ENCODE measurements at places on chromosomes 7 and 10. TPM values are rescaled to one million over a fixed set of nuclear protein-coding genes. Genes with fewer than 3 reads are reported as not detected.

- DNase-seq, result peak; percentile 44
These were observed 256.2 kb upstream of the CACNA2D1 start for GRCh38 chr7:82699773-82700186.

DNA sequence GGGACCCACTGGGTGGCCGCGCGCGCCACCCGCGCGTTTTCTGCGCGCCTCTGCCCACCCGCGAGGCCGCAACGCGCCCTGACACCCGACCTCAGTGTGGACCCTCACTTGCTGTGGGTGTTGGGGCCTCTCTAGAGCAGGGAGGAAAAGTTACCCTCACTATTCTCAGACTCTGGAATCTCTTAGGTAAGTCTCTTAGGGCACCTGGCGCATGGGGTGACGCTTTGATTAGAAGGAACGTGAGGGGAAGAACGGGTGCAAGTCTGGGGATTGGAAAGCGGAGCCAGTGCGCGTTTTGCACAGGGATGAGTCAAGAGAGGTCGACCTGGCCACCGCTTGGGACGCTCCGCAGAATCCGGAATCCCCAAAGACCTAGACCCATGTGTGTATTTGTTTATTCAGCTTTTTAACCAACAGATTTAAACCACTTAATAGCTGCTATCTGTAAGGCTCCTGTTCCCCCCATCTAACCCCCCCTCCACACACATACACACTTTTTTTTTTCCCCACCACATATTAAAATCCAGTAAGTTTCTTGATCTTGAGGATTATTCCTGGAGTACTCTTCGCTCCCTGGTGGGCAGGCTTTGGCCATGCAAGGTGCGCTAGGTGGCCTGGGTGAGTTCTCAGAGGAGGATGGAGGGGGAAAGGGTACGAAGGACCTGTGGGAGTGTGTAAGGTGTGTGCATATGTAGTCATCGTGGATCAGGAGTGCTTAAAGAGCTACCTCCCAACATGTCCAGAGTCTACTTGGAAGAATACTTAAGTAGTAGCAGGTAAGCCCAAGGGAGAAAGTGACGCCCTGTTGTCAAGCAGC, 169.1 kb upstream of the PPP1R3A start:
- DNase-seq, result no peak

DNA sequence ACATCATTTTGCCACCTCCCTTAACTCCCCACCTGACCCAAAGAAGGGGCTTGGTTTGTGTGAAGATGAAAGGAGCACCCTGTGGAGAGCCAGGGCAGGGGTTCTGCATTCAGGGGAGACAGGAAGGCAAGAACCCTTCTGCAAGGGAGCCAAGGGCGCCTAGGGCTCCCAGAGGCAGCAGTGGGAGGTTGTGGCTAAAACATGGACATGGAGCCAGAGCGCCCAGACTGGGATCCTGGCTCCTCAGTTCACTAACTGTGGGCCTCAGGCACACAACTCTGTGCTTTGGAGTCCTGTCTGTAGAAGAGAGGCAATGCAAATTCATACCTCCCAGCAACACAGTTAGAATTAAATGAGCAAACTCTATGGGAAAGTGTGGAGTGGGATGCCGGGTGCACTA, 123.1 kb upstream of the MACROH2A2 start:
- no peak for DNase-seq

DNA sequence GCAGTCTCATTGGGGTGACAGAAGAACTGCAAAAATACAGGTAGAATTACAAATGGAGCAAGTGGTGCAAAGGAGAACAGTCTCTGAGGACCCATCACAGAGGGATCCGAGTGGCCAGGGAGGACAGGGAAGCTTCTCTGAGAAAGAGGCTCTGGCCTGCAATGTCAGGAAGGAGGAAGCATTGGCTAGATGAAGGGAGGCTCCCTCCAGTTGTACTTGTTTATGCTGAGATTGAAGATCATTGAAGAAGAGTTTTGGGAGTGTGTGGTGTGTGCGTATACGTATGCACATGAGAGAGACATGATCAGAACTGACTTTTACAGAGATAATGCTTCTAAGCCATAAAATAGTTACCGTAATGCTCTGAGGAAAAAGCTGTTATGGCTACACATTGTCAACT, 274.7 kb upstream of the FZD8 start:
- no peak for DNase-seq

DNA sequence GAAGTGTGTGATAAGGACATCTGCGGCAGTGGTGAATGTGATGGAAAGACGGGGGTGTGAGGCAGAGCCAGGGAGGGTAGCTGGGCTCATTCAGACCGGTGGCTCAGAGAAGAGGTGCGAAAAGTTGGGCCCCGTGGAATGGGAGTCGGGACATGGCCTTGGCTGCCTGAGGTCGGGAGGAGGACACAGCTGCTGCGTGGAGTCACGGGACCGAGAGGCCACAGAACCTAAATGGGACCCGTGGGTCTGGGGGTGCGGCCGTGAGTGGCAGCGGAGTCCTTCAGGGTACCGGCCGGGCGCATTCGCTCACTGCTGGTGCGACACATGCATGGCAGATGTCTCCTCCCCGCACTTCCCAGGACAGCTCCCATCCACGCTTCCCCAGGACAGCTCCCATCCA, 22.9 kb upstream of the LARP4B start:
- DNase-seq, result no peak

GRCh38 chr10:128859738-128860386, 607.2 kb upstream of the MGMT start:
- peak; percentile 63 for DNase-seq

DNA sequence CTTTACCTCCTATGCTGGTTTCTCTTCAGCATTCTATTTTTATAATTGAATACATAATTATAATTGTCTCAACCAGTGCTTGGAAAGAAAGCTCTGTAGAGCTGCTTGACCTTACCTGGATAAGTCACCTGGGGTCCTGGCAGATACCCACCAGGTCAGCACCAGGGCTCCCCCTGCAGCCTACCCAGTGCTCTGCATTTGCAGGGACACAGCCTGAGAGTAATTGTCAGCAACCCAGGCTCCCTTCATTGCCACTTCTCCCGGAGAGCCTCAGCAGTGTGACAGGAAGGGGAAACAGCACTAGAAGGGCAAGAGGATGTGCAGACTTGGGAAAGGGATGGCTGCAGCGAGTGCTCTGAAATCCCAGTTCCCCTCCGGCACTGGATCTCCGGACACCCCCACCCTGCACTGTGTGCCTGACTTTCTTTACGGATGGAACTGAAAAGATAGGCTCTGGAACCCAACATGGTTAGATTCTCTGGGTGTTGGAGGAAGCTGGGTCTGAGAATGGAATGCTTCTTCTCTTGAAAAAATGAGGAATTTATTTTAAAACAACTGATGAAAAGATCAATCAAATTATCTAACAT, 11.4 kb upstream of the PAX4 start:
- DNase-seq, result peak; percentile 35

Gene ATRNL1
- total RNA-seq, result not detected

Gene CPXM2
- total RNA-seq, result not detected

- no peak for DNase-seq
These were observed 203.7 kb downstream of the SORCS1 start for GRCh38 chr10:106960812-106961211.

GRCh38 chr10:126090443-126090842, 194.1 kb downstream of the FANK1 start:
- no peak for DNase-seq

Gene TLX1
- not detected for total RNA-seq

Gene FOXI2
- not detected for total RNA-seq

DNA sequence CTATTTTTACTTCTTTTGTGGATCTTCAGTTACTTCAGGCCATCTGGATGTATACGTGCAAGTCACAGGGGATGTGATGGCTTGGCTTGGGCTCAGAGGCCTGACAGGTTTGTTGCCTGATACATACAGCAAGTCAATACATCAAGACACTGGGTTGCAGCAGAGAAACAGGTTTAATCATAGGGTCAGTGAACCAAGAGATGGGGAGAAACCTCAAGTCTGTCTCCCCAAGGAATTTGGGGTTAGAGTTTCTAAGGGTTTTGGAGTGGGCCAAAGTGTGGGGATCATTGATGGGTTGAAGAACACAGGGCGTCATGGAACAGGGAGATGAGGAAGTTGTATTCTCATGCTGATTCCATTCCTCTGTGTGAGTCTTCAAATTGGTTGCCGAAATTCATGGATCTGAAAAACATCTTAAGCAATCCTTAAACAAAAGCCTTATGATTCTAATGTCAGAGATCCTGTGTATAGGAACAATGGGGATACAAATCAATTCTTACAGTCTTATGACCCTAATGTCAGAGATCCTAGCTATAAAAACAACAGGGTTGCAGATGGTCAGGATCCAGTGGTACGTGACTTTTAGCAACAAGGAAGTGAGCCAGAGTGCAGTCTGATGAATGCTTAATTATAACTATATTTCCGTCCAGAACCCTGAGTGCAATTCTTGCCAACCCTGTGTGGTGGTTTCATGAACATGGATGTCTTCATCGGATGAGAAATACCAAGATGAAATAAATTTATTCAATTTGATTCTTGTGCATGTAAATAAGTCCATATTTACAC, 18.9 kb downstream of the OTUD1 start:
- no peak for DNase-seq

DNA sequence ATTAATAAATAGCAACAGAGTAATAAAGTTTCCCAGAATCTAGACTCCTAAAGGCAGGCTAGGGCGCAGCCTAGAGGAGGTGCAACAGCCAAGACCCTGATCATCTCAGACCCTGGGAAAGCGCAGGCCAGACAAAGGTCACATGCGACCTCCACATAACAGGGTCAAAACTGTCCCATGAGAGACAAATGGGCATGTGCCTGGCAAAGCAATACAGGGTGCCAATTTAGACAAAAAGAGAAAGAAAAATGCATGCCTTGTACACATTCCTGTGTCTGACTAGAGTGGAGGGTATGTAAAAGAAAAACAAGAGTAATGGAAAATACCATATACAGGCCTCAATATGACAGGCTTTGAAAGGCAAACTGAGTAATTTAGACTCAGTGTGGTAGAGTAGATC, 22.2 kb downstream of the MPP7 start:
- DNase-seq, result no peak

DNA sequence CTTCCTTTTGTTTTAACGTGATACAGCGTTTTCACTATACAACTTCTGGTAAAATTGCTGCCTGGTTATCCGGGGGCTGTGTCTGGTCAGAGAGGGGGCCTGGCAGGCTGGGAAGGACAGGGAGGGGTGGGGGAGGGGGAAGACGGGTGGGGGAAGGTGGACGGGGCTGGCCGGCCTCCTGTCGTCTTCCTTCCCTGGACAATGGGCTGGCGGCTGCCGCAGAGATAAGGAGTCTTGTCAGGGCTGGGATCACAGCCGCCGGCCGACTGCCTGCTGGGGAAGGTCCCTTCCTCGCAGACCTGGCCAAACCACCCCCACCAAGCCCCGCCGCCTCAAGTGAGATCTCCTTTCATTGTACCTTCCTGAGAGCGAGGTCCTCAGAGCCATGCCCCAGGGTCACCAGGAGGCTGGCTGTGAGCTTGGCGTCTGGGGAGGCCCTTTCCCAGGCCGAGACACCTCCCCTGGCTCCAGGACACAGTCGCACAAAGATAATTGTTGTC, 151.2 kb upstream of the TNRC18 start:
- DNase-seq, result no peak

- no peak for DNase-seq
These were observed at the start of gene MEOX2 for GRCh38 chr7:15686295-15686956. Gene MEOX2 (minus strand): TSS chr7:15686683. CDS start chr7:15686402, 281 bp downstream.

Gene THSD7A
- not detected for total RNA-seq

DNA sequence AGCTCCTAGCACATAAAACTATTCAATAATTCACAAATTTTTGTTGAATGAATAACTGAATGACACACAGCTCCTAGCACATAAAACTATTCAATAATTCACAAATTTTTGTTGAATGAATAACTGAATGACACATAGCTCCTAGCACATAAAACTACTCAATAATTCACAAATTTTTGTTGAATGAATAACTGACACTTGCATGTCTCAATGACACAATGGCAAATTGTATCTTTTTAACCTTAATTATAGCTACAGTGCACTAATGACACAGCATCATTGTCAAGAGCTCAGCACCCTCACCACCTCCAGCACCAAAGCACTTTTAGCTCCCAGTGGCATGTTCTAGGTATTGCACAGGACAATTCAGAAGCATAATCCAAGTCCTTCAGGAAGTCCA, 131.6 kb downstream of the PDE1C start:
- peak; percentile 22 for DNase-seq

Gene SRGN
- total RNA-seq, result 2.3 TPM

- DNase-seq, result peak; percentile 23
These were observed 49.3 kb downstream of the TPK1 start for GRCh38 chr7:144786522-144786921.

Gene ELN
- total RNA-seq, result not detected

DNA sequence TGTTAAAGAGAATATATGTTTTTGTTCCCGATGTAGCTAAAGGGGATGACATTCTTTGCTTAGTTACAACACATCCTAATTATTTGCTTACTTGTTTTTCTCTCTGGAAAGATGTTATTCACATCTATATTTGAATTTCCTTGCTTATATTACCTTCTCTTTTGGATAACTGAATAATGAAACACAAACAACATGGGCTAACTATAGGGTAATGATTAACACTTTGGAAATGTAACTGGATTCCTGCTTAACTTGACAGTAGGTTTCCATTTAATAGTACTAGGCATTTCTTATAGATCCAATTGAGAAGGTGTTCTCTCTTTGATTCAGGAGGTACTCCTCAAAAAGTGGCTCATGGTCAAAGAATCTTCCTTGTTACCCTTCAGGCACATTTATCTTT, 141.1 kb downstream of the CCSER2 start:
- no peak for DNase-seq

Gene EPO
- total RNA-seq, result not detected

DNA sequence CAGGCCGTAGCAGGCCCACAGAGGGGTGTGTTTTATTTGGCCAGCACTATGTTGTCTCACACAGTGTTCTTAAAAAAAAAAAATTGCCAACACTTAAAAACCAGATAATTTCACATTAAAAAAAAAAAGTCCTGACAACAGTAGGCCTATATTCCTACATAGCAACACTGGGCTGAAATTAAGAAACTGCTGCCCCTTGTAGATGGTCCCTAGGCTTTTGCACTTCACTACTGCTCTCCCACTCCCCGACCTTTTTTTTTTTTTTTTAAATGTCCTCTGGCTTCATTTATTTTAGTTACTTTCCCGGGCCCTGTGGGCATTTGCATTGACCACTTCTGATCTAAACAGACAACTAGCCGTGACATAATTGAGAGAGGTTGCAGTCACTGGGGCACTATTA, 36.0 kb downstream of the SPAG6 start:
- no peak for DNase-seq

- DNase-seq, result no peak
These were observed 146.6 kb downstream of the LCOR start for GRCh38 chr10:96978621-96979154.

DNA sequence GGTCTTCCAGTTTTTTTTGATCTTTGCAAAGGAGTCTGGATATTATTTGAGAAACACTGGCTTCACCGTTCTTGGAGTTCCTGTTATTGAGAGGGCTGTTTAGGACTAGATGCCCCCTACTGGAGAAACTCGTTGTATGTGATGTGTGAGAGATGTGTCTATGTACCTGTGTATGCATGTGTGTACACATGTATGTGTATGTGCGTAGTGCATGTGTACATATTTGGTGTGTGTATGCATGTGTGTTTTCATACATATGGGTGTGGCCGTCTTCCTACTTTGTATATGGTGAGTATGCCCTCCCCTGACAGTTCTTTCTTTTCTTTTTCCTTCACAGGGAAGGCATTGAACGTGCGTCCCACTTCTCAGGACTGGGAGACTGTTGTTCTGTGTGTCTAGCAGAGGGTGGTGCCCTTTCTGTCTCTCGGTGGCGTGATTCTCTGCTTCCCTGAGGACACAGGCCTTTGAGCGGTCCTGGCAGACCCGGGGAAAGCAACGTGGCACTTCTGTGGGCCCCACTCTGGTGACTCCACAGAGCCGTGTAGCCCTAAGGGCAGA, 3.0 kb upstream of the CALHM3 start:
- DNase-seq, result peak; percentile 78

Gene HOXA4
- 2.6 TPM for total RNA-seq

- peak; percentile 42 for DNase-seq
These were observed 42.3 kb downstream of the NRCAM start for GRCh38 chr7:108413782-108414492.
